Right atrium auricular region (tissue), 2 donors: ENCODE measurements at places on chromosomes 16 and 17. TPM values are rescaled to one million over a fixed set of nuclear protein-coding genes. Genes with fewer than 3 reads are reported as not detected.
A peak's percentile ranks its signal among the peaks of the same experiment; 100 is the strongest.

- H3K4me1 ChIP-seq, result no peaks in the 10 kb centered on the region
- DNase-seq, result no peak
- H3K27me3 ChIP-seq, result no peaks in the 10 kb centered on the region
Observed at GRCh38 chr17:55452139-55452790, 30.6 kb upstream of the MMD start.

Gene CCR7
- total RNA-seq, result not detected

GRCh38 chr16:66286527-66286926 lies 80.0 kb upstream of the CDH5 start:
- H3K27me3 ChIP-seq, result no peaks in the 10 kb centered on the region
- no peak for DNase-seq
- no peaks in the 10 kb centered on the region for H3K36me3 ChIP-seq
- H3K4me3 ChIP-seq, result no peak overlapping the region
- no peak overlapping the region for H3K27ac ChIP-seq

DNA sequence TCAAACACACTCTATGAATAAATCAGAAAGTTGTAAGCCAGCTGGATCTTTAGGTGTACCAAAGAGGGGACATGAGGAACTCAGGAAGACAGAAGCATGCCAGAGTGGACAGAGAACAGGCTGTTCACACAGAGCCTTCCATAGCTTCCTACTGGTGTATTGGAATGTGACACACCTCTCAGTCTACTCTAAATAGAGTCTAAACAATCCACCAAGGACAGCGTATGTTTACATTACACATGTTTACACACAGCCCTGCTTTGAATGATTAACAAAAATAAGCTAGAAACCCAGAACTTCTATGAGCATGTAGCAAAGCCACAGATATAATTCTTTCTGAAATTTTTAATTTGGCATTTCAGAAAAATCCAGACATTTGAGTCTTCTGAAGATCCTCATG lies 1279.0 kb upstream of the CDH8 start:
- no peak overlapping the region for H3K4me3 ChIP-seq
- H3K4me1 ChIP-seq, result no peaks in the 10 kb centered on the region
- no peaks in the 10 kb centered on the region for H3K27me3 ChIP-seq
- no peak overlapping the region for H3K27ac ChIP-seq

DNA sequence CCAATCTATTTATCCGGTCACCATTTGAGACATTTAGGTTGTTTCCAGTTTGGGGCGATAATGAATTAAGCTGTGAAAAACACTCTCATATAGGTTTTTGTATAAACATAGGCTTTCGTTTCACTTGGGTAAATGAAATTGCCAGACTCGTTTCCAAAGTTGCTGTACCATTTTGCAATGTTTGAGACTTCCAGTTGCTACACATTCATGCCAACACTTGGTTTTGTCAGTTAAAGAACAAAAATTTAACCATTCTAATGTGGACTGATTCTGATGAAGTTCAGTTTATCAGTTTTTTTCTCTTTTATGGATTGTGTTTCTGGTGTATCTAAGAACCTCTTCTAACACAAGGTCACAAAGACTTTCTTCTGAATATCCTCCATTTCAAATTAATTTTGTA lies 52.4 kb downstream of the YPEL2 start:
- no peak overlapping the region for H3K4me3 ChIP-seq
- no peaks in the 10 kb centered on the region for H3K36me3 ChIP-seq
- peak overlapping the region; percentile 42 for H3K27ac ChIP-seq

GRCh38 chr17:76179496-76180467 lies 38.7 kb upstream of the FOXJ1 start:
- H3K4me3 ChIP-seq, result no peak overlapping the region
- H3K27me3 ChIP-seq, result no peaks in the 10 kb centered on the region
- no peak overlapping the region for H3K27ac ChIP-seq
- H3K4me1 ChIP-seq, result peaks cover 4% of the 10 kb centered on the region

- no peak for DNase-seq
- no peak overlapping the region for H3K4me3 ChIP-seq
- no peak overlapping the region for H3K27ac ChIP-seq
- no peaks in the 10 kb centered on the region for H3K36me3 ChIP-seq
- no peaks in the 10 kb centered on the region for H3K27me3 ChIP-seq
Observed at GRCh38 chr16:61324044-61324443, 712.2 kb downstream of the CDH8 start.

- H3K4me1 ChIP-seq, result no peaks in the 10 kb centered on the region
- no peak overlapping the region for H3K4me3 ChIP-seq
- no peaks in the 10 kb centered on the region for H3K27me3 ChIP-seq
- DNase-seq, result no peak
- no peaks in the 10 kb centered on the region for H3K36me3 ChIP-seq
Observed at GRCh38 chr17:48373130-48373830, 56.7 kb downstream of the SKAP1 start.
